ENCODE measurements at places on chromosomes 12 and 14.

GRCh38 chr12:100450735-100451134 lies 22.9 kb upstream of the NR1H4 start:
- DNase-seq: peak; percentile 13

- peak; percentile 40 for DNase-seq
Observed at GRCh38 chr12:123471374-123472068, 13.6 kb downstream of the SNRNP35 start.

DNA sequence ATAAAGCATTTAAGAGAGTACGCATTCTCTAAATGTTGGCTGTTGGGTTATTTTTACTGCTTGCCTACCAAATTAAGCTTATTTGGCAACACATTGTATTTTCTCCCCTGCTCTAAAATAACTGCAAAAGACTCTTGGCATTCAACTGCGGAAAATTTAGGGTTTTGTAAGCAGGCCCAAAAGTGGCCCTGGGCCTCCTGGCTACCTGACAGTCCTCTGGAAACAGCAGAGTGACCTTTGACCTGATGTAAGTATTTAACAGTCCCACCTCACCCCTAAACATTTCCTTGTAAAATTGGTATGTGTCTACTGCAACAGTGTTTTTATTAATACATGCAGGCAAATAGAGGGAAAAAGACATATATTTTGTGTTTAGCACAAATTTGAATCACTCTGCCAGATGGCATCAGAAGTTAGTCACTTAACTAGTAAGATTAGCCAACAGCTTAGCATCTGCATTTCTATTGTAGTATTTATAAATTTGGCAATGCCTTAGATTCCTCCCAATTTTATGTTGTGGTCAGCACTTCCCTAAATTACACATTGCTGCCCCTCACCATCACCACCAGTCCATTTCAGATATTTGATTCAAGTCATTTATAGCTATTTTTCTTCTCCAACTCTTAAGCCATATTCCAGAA lies 11.2 kb downstream of the LLPH start:
- DNase-seq: no peak

DNA sequence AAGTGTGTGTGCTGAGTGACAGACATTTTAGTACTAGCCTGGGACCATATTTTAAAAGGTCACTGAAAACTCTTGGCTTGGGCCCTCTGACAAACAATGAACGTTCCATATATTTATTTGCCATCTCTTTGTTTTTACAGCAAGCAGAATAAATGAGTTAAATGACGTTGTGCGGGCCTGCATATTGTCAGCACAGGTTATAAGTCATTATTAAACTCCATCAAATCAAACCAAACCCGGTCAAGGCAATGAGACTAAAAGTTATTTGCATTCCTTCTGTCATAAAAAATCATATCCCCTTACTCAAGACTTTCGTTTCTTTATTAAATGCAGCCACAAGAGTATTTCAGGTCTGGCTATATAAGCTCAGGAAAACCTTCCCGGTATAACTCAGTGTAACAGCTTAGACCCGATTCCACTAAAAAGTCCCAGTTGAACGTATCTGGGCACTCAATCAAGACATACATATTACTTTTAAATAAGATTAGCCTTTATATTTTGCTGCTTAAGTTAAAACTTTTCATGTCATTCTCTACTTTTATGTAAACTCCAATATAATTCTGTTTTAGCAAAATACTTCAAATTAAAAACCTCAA lies 84.9 kb downstream of the DICER1 start:
- no peak for DNase-seq

GRCh38 chr14:71891185-71891584 lies 41.0 kb upstream of the RGS6 start:
- DNase-seq: no peak

DNA sequence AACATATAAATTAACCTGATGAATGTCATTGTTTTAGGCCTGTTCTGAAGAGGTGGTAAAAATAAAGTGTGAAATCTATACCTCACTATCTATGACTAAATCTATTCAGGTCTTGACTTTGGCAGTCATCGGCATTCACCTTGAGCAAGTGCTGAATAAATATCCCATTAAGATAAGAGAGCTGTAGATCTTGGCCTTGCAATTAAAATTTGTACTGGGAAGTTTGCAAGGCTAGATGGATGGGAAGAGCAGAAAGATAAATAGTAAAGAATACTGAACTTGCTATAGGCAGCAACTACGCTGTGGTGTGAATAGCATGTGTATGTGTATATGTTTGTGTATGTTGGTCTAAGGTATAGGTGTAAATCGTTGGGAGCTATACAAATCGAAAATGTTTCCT lies 325.9 kb upstream of the PRICKLE1 start:
- no peak for DNase-seq

DNA sequence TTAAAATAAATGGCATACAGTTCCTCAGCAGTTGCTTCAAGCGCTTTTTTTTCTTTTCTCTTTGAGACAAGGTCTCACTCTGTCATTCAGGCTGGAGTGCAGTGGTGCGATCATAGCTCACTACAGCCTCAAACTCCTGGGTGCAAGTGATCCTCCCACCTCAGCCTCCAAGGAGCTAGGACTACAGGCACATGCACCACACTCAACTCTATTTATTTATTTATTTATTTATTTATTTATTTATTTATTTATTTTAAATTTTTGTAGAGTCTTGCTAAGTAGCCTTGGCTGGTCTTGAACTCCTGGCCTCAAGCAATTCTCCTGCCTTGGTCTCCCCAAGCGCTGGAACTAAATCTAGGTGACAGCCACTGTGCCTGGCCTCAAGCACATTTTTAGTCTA lies 132.0 kb downstream of the MED13L start:
- DNase-seq: no peak
